ENCODE measurements at places on chromosomes 11 and 22.

- no peak for DNase-seq
Observed at GRCh38 chr11:125268611-125269010, 104.1 kb downstream of the PKNOX2 start.

DNA sequence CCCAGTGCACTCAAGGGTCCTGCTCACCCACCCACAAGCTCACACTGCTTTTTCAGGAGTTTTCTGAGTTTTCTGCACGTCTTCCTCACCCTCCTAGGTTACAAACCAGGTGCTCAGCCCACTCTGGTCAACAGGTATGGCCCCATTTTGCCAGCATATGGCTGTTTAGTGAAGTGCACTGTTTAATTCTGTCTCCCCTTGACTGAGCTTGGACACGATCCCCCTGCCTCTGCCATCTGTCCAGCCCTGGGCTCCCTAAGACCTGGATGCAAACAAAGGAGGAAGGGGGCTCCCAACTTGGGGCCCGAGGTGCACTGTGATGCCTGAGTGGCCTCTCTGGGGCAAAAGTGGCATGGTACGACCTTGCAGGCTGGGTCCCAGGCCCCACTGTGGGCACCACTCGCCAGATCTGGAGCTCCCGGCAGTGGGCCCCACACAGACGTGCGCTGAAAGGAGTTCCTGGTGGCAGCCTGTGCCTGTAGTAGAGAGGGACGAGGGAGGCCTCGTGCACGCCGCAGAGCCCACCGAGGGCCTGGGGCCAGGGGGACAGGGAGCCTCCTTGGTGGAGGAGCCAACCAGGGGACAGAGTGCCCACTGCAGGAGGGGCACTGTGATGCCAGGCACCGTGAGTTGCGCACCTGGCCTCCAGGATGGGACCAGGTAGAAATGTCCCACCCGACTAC, 37.3 kb upstream of the COMT start:
- no peak for DNase-seq

GRCh38 chr11:61338783-61339489, 5.9 kb downstream of the TKFC start:
- no peak for DNase-seq

- no peak for DNase-seq
Observed at GRCh38 chr22:43850529-43850928, 11.8 kb downstream of the SULT4A1 start.

GRCh38 chr11:20457001-20457799, 69.7 kb downstream of the PRMT3 start:
- DNase-seq: no peak

- no peak for DNase-seq
Observed at GRCh38 chr11:87779276-87780067, 395.8 kb downstream of the RAB38 start.

- DNase-seq: no peak
Observed at GRCh38 chr11:26859416-26859815, 134.5 kb upstream of the FIBIN start.

- DNase-seq: no peak
Observed at GRCh38 chr11:76025068-76025467, 181.2 kb downstream of the WNT11 start.

GRCh38 chr11:66874232-66874631, 17.4 kb downstream of the LRFN4 start:
- DNase-seq: no peak

DNA sequence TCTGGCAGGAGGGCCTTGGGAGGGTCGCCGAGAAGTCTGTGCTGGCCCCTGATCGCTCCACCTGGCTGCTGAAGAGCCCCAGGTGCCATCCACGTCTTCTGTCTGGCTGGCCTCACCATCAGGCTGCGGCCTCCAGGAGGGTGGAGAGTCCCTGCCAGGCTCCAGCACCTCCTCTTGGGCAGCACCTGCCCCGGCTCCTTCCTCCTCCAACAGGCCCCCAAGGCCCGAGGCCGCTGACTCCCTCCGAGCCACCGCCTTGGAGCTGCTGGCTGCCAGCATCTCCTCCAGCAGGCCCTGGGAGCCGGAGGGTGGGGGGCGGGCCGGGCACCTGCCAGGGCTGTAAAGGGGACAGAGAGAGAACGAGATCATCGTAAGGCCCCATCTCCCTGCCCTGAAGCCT, 22.3 kb downstream of the TNKS1BP1 start:
- DNase-seq: no peak

GRCh38 chr22:37609240-37610152, 862 bp downstream of the GGA1 start:
- DNase-seq: no peak

DNA sequence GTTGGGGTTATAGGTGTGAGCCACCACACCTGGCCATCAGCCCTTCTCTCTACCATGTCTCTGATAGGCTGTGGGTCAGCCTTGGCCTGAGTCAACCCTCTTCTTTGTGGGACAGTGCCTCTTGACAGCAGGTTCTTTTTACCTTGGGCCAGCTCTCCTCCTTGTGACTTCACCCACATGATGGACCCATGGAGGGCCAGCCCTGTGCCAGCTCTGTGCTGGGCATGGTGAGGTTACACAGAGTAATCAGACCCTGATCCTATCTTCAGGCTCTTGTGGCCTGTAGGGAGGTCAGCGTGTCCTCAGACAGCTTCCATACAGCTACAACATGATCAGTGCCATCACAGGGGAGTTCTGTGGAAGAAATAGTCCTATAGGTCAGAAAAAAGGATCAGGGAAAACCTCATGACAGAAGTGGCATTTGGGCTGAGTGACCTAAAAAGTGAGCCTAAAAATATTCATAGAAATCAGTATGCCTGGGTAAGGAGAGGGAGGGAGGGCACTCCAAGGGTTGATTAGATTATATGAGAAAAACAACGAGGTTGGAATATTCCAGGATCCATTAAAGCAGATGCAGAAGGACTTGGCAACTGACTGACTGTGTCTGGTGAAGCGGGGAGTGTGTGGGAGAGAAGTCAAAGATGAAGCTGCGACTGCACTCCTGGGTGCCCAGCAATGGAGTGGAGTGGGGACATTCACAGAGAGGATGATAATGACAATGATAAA, 17.1 kb downstream of the OTOG start:
- no peak for DNase-seq

GRCh38 chr11:488992-489391, 18.1 kb downstream of the RNH1 start:
- no peak for DNase-seq

DNA sequence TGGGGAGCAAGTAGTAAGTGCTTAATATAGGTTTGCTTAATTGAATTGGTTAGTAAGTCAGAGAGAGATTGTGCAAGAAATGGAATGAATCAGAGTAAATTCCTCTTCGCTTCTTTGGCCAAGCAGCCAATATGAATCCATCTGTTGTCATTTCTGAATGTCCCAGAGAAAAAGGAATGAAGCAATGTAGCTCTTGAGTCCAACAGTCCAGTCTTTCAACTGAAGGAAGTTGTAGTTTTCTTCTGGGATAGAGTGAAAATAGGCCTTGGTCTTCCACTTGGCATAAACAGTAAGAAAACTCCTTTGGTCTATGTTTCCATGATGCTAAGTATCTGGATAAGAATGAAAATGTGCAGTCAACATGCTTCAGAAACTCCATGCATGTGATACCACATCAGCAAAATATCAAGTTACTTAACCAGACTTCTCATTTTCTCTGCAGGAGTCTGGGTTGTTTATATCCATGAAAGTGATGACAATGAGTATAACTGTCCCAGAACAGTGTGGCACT, 1.8 kb upstream of the FIBIN start:
- no peak for DNase-seq

DNA sequence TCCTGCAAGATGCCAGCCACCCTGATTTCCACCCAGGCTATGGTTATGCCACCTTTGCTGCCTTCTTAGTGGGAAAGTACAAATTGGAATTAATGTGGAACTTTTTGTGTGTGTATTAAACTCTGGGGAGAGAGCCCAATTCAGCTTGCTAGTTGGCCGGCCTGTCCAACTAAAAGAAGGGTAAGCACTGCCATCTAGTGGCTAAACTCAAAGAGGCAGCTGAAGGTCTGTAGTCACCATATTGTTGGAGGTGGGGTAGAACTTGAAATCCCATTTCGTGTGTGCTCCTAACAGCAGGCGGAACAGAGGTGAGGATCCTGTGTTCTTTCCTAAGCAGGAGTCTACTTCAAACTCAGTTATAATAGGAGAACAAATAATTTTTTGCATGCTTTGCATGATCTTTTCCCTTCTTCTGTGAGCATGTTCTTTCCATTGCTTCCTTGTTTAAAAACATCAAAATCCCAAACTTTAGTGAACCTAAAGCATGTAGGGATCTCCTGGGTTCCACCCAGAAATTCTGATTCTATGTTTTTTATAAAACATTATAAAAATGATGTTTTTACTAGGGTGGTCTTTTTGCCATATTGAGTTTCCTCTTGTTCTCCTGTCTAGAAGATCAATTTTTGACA, 138.8 kb upstream of the SORL1-AS1 start:
- peak; percentile 66 for DNase-seq

- no peak for DNase-seq
Observed at GRCh38 chr11:82790723-82791484, 57.2 kb upstream of the FAM181B start.

GRCh38 chr11:112784323-112785073, 176.7 kb upstream of the NCAM1 start:
- no peak for DNase-seq

DNA sequence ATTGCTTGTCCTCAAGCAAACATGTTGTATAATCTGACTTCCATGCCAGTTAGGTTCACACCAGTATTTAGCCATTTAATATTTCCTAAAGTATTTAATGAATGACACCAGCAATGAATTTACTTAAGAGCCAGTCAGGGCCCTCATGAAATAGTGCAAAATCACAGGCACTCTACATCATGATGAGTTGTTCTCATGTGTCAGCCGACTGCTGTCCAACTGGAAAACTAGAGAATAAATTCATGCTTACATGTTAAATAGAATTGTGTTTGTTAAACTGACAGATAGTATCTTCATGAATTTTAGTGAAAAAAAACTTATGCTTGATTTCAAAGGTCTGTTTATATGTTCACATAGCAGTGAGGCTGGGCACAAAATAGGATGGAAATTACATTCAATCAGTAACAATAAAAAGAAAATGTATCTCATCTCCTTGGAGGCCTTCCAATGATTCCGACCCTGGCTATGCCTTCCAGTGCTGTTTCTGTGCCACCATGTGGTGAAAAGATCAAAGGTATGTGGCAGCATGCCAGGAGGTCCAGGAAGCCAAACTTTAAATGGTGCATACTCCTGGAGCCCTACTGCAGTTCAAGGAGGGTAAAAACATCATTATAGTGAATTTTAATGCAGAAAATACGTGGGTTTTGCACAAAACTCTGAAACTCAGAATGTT, 45.2 kb downstream of the CTSC start:
- no peak for DNase-seq

DNA sequence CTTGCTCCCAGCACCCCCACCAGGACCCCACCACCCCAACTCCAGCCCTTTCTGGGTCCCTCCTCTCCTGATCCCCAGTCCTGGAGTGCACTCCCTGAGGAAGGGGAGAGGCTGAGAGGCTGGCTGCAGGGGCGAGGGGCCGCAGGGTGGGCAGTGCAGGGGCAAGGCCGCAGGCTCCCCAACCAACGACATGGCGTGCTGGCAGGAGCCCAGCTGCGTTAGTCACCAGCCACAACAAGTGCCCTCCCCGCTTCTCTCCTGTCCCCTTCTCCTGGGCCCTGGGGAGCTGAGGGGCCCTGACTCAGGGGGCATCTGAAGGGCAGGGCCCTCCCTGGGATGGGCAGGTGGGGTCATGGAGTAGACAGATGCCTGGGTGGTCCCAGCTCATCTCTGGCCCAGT, 2.3 kb downstream of the CABP7 start:
- no peak for DNase-seq

- DNase-seq: no peak
Observed at GRCh38 chr11:67611165-67611564, 4.4 kb downstream of the NDUFV1 start.

GRCh38 chr11:111912535-111912934, at the start of gene HSPB2:
Gene HSPB2, plus strand, starts transcription at chr11:111912734. Its CDS starts 96 bp downstream, at chr11:111912830.
- no peak for DNase-seq

GRCh38 chr22:38347944-38348750, 30.9 kb upstream of the CSNK1E start:
- no peak for DNase-seq

DNA sequence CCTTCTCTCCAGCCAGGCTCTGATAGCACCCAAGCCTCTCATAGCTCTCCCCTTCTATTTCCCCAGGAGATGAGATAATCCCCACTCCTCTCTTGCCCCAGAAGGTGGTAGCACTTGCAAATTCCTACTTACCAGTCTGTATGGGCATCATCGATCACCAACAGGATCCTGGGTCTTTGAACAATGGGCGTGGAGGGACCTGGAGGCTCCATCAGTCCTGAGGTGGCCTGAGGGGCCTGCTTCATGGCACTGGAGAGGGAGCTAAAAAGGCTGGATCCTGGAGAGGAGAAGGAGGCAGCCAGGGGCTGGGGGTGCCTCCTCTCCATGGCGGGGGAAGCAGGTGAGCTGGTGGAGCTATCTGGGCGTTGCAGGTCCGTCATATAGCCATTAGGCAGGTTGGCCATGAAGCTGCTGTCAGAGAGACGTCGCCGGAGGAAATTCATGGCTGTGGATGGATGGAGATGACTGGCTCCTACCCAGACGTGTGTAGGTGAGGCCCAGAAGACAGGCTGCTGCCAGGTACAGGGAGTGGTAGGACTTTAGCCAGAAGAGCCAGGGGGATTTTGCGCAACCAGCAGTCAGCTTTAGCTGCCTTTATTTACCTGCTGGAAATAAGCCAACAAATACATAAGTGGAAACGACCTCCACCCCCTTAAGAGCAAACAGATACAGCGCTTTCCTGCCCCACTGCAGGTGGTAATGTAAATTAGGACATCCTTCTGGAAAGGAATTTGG, 51.8 kb downstream of the SYN3 start:
- no peak for DNase-seq
